ENCODE measurements at places on chromosomes 1 and 21.
A peak's percentile ranks its signal among the peaks of the same experiment; 100 is the strongest.

- DNase-seq, result no peak
These were observed 567.3 kb upstream of the ADAMTS5 start for GRCh38 chr21:27534206-27534605.

- peak; percentile 17 for DNase-seq
These were observed 18.9 kb downstream of the LDLRAP1 start for GRCh38 chr1:25562101-25562927.

DNA sequence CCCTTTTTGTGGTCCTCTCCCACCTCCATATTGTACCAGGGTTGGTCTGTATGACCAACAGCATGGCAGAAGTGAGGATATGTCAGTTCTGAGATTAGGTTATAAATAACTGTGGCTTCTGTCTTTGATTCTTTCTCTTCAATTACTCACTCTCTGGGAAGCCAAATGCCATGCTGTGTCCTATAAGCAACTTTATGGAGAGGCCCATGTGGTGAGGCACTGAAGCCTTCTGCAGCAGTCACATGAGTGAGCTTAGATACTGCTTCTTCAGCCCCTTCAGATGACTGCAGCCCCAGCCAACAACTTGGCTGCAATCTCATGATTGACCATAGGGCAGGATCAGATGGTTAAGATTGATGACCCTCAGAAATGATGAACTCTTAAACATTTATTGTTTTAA lies 34.0 kb upstream of the SAMD13 start:
- no peak for DNase-seq

DNA sequence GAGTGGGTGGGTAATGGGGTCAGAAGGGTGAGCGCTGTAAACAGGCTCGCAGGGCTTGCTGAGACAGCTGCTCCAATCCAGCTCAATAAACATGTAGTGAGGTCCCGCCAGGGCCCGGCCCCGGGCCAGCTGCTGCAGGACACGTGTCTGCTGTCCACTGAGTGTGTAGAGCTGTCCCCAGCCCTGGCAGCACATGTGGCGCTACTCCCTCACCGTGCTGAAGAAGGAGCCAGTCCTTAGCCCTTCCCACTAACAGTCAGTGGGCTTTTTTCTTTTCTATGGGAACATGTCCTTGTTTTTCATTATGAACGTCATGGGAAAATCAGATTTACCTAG lies 78.9 kb upstream of the C1orf174 start:
- DNase-seq, result no peak

DNA sequence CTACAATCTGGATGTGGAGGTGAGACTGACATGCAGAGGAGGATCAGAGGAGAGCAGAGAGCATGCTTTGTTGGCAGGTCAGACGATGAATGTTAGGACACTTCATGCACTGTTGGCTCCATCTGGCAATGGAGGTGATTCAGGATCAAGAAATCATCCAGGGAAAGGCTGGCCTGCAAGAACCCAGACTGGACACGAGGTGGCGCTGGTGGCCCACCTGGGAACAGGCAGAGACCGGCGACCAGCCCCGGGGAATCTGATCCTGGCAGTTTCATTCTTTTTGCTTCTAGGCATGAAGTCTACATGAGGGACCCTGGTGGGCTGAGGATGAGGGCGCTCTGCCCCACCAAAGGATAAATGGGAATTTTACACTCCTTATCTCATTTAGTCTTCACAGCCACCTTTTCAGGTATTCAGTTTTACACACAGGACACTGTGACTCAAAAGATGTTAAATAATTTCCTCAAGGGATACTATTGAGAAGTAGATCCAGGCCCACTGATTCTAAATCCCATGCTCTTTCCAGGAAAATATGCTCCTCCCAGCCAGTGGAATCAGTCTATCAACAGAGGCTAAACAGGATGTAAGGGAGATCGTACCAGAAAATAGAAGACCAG lies 26.2 kb upstream of the SCMH1 start:
- peak; percentile 41 for DNase-seq

GRCh38 chr1:204507317-204508105 lies 8.7 kb upstream of the MDM4 start:
- DNase-seq, result no peak

GRCh38 chr1:30388386-30388785 lies 335.0 kb downstream of the MATN1 start:
- no peak for DNase-seq

GRCh38 chr1:102500758-102501157 lies 504.0 kb upstream of the OLFM3 start:
- no peak for DNase-seq

DNA sequence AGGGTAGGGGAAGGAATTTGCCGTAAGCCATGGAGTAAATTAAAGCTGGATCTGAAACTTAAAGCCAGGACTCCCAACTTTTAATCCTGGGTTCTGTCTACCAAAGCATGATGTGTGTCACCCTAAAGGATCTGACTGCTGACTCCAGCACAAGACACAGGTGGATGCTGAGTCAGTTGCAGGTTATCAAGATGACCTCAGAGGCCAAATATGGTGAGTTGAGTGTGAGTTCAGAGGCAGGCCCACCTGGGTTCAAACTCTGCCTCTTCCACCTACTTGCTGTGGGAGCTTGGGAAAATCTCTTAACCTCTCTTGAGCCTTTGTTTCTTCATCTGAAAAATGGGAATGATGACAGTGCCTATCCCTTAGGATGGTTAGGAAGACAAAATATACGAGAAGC lies 16.7 kb upstream of the LDLRAP1 start:
- DNase-seq, result no peak

- no peak for DNase-seq
These were observed 29.7 kb downstream of the CHODL start for GRCh38 chr21:18274370-18274769.
